ENCODE measurements at places on chromosomes 11 and 22.

DNA sequence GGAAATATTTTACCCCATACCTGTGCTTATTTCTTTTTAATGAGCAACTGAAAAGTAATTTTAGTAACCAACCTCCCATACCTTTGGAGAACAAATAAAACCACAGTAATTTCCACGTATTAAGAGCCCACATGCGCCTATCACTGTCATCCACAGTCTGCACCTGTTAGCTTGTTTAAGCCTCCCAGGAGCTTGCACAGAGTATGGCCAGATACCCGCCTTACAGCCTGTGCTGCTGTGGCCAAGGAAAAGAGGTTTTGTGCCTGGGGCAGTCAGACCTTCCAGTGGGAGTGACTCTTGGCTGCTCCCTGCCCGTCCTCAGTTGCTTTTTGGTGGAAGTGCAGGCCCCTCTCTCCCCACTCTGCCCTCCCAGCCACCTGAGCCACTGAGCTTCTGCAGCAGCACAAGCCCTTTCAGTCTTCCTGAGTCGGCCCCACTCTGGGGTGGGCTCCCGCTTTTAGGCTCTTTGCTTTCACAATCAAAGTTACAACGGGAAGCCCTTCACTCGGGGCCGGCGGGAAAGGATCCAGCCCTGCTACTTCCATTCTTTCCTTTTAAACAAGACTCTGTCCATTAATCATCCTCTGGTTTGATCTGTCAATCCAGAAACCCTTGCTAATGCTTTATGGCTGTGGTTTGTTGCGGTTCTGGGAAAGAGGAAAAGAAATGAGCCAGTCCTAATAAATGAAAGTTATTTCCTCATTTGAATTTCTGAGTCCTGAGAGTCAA is 308.8 kb downstream of the TBC1D22A start:
- no peak for DNase-seq

- no peak for DNase-seq
Measured at GRCh38 chr11:94112206-94112953, 16.3 kb upstream of the PANX1 start.

DNA sequence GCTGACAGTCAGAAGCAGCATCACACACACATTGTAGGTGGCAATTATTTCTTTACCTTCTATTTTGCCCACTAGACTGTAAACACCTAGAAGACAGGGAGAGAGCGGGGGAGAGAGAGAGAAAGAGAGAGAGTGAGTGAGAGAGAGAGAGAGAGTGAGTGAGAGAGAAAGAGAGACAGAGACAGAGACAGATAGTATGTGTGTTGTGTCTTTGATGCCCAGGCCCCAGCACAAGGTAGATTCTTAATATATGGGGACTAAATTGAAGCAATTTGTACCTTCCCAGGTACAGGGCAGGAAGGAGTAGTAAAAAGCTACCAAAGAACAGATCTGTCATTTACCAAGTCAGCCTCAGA is 163.7 kb downstream of the PKNOX2 start:
- no peak for DNase-seq

GRCh38 chr22:47816121-47816862 is 1053.8 kb downstream of the TBC1D22A start:
- no peak for DNase-seq

DNA sequence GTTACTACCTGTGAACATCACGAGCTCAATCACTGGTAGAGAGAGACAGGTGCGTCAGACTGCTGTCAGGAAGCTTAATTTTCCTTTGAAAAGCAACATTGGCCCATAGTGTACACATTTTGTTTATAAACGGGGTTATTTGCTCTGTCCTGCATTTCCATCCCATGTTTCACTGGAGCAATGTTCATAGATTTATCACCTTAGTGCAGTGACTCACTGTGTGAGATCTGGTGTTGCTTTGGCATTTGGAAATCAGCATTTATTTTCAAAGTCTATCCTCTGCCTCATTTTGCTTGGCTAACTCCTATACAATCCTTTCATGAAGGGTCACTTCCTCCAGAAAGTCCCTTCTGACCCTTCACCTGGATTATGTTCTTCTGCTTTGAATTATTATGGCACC is 529.1 kb downstream of the NELL1 start:
- DNase-seq: no peak

DNA sequence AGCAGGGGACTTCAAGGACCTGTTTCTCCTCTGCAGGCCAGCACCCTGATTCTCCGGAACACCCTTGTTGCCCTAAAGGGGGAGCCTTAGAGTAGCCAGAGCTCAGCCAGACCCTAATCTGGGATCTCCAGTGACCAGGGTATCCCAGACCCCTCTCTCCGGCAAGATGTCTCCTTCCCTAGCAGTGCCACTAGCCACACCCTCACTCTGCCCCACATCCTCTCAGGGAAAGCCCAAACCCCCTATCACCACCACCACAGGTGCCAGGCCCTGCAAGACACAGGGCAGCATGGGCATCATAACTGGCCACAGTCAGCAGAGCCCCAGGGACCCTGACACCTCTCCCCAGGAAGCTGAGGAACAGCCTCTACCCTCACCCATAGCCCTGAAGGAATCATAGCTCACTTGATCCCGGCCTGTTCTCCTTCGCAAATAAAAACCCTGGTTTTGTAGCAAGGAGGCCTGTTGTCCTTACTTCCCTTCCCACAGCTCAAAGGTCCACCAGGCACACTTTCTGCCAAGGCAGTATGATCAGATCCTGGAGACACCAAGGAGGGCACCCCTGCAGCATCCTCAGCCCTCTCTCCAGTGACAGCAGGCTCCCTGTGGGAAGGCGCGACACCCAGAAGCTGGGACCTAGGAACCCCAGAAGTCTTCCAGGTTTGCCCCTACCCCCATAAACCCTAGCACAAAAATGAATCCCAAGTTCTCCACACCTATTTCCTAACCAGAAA is 4.6 kb downstream of the CFL1 start:
- no peak for DNase-seq

GRCh38 chr11:82634091-82634490 is 99.6 kb downstream of the FAM181B start:
- no peak for DNase-seq

DNA sequence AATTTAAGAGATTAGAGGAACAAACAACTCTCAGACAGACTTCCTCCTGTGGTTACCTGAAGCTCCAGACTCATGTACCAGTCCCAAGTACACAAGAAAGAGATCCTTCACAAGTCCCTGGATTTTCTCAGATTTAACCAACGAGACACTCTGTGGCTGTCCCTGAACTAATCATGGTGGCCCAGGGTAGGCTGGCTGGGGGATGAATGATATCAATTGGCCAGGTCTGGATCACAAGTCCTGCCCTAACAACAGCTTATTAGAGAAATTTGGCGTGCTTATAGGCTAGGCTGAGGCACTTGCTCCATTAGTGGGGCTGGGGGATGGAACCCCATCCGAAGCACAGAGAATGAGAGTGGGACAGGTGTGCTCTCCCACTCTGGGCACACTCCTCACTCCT is 22.1 kb downstream of the HEPHL1 start:
- no peak for DNase-seq

DNA sequence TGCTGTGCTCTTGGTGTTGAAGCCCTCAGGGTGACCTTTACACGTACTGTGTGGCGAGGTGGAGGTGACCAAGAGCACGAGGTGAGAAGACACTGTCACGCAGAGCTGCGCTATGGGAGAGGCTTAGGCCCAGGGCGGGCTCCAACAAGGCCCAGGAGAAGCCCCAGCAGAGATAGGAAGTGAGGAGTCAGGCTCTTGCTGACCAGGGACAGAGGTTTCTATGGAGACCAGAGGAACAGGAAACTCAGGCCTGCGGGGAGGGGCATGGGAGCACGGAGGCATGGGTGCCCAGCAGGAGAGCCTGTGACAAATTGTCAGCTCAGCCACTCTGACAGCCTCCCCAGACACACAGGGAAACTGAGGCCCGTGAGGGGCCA is 15.8 kb downstream of the DGKZ start:
- DNase-seq: no peak

GRCh38 chr11:8281266-8281665 is 17.6 kb upstream of the LMO1 start:
- DNase-seq: no peak

Measured in stimulated activated CD8-positive, alpha-beta memory T cell treated with anti-CD3 and anti-CD28 coated beads, Interleukin-12 subunit alpha, Interleukin-12 subunit beta, amount 100 ng/mL, for 1 hour (primary cell).